ENCODE measurements at places on chromosomes 5 and 9. TPM values are rescaled to one million over a fixed set of nuclear protein-coding genes. Genes with fewer than 3 reads are reported as not detected.

NFX1 gene
- total RNA-seq = 26.6 TPM

GRCh38 chr9:111096051-111096450 lies 57.8 kb upstream of the LPAR1 start:
- no peak for DNase-seq

LCN12 gene
- 7.1 TPM for total RNA-seq

MIGA2 gene
- total RNA-seq = 36.5 TPM

GRCh38 chr5:171907725-171908343 lies 98.6 kb downstream of the FBXW11 start:
- peak; percentile 30 for DNase-seq

- DNase-seq = no peak
Measured at GRCh38 chr9:131020388-131020787, 11.4 kb downstream of the LAMC3 start.
